ENCODE measurements at places on chromosomes 3 and 15.

GRCh38 chr3:101128001-101128400, 134.8 kb upstream of the ABI3BP start:
- DNase-seq: no peak

GRCh38 chr15:87949575-87950223, 306.8 kb downstream of the NTRK3 start:
- no peak for DNase-seq

GRCh38 chr3:188939814-188940572, 231.8 kb upstream of the TPRG1 start:
- no peak for DNase-seq

DNA sequence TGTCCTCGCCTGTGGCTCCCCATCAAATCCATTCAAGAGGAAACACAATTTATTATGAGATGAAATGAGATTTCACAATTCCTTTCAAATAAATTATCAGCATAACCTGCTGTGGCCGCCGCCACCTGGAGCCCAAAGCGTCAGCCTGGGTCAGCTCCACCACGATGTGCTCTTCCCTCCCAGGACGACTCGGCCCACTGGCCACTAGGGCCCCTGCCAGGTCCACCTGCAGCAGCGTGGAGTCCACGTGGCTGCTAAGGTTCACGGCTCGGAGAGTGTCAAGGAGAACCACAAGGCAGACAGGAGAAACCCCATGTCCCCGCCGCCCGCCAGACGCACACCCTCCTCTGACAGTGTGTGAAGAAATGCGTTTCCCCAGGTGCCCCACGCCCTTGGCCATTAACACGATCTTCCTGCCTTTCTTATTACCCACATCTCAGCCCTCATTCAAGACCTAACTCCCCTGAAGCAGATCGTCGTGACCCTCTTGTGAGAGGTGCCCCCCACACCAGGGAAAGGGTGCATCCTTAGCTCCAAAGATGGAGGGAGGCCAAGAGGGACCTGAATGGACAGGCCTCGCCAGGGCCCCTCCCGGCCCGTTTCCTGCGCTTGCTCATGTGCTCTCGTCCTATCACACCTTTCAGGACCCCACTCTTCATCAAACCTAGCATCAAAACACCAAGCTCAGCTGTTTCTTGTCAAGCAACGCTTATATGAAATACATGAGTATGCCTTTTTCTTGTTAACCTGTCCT, 80.6 kb downstream of the OCA2 start:
- DNase-seq: no peak

- DNase-seq: no peak
Measured at GRCh38 chr3:94616833-94617232, 554.0 kb downstream of the NSUN3 start.

- DNase-seq: no peak
Measured at GRCh38 chr15:45539680-45540079, 17.1 kb upstream of the SLC30A4 start.

Data from upper lobe of right lung (tissue), 1 donor.